C1 segment of cervical spinal cord (tissue), 14 donors: ENCODE measurements at places on chromosomes 4 and X.

DNA sequence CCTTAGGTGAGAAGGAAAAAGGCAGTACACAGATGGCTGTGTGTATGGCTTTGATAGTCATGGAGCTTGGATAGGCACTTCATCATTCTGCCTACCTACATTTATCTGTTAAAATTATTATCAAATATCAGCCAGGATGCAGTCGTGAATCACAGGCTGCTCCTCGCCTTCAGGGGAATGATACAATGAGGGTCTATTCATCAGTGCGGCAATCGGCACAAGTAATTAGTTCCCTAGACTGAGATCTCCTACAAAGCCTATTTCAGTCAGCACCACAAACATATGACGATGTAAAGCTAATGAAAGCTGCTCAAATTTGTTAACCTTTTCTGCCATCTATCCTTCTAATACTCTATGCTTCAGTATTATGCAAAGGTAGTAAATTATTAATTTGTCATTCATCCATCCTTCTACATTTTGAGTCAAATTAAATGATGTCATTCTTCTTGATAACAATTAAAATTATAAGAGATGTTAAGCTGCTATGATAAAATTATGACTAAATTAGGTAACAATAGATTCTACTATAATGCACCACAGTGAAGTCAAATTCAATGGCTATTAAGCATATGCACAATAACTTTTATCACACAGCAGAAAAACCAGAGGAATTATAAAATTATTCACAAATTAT is 19.0 kb downstream of the MAB21L2 start:
- no peak for DNase-seq

GRCh38 chr4:153472122-153473037 is 6.2 kb downstream of the TMEM131L start:
- DNase-seq: no peak

DNA sequence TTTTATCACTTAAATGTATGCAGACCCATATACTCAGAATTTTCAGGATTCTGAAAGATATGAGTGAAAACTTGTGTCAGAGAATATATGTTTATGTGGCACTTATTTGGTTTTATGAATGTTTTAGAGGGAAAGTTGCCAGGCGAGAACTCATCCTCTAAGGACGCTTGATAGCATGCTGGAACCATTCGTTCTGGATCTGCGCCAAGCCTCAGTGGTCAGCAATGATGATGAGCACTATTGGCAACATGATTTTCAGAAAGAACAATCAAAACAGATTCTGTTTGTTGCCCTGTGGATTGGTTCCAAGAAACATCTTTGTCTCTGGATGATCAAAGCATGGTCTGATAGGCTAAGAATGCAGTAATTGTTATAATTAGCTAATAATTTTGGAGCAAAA is 32.1 kb upstream of the RAPGEF2 start:
- no peak for DNase-seq

- no peak for DNase-seq
Measured at GRCh38 chr4:31041853-31042252, 321.7 kb downstream of the PCDH7 start.

- DNase-seq: no peak
Measured at GRCh38 chr4:141179474-141180373, 41.0 kb upstream of the ZNF330 start.

DNA sequence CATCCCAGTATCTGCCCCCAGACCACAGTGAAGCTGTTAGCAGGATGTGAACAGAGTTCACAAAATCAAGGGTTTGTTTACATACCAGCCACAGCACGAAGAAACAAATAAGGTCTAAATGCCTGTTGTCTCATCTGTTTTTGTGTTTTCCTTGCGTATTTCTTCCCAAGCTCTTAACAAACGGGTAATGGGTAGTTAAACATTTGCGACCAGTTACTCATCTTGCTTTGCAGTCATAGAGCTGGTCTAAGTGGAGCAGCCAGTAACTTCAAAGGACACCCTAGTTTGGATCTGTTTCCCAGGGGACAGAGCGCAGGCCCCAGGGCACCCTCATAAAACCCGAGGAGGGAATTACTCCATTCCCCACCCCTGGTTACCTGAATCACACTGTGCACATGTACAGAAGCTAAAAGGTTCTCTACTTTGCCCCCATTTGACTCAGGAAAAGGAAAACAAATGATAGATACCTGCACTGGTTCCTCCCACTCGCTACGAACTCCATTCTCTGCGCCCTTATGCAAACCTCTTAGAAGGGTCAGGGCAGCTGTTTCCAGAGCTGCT is 68.8 kb downstream of the MAML3 start:
- DNase-seq: no peak

DNA sequence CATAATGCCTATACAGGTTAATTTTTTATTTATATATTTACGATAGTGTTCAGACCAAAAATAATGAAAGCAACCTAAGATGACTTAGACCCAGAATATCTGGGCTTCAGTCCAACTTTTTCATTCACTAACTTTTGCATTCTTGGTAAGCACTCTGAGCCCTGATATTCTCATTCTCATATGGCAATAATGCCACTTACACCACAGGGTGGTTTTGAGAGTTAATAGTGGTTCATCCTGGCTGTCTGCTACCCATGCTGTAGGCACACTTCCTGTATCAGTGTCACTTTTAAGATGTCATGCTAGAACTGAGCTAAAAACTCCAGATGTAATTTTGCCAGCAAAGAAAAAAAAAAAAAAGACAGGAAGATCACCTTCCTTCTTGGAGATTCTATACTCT is 508.7 kb upstream of the FMR1 start:
- no peak for DNase-seq

DNA sequence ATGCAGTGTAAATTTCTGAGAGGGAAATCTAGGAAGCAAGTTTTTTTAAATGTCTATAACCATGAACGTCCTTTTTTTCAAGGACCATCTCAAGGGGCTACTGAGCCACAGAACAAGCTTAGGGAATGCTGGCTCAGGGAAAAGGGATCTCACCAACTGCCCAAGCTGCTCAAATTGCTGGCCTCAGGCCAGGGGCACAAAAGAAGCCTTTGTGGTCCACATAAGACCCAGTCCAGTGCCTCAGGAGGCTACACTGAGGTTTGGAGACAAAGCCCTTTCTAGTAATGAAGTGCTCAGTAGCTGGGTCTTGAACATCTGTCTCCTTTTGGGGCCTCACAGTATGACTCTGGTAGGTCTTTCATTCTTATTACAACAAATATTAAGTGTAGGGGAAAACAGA is 305.5 kb downstream of the RAB28 start:
- no peak for DNase-seq

DNA sequence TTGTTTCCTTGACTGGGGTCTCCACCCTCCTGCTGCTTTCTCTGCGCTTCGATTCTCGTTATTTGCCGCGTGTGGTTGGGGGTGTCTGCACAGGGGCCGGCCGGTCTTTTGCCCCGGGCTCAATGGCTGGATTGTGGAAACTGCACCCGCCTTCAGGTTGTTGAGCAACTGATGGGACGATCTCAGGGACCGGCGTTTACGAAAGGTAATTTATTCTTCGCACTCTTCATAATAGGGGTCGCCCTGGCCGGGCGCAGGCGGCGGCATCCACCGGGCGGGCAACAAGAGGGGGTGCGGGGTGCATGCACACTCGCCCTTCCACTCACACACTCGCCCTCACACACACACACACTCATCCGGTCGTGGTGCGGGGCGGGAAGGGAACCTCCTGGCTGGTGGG is 1.4 kb downstream of the ADGRL3 start:
- no peak for DNase-seq

DNA sequence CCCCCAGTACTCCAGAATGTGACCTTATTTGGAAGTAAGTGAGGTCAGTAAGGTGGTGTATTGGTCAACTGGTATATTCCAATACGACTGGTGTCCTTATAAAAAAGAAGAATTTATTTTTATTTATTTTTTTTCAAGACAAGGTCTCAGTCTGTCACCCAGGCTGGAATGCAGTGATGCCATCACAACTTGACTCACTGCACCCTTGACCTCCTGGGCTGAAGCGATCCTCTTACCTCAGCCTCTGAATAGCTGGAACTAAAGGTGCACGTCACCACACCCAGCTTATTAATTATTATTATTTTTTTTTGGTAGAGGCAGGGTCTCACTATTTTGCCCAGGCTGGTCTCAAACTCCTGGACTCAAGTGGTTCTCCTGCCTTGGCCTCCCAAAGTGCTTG is 115.1 kb upstream of the PITX2 start:
- no peak for DNase-seq

DNA sequence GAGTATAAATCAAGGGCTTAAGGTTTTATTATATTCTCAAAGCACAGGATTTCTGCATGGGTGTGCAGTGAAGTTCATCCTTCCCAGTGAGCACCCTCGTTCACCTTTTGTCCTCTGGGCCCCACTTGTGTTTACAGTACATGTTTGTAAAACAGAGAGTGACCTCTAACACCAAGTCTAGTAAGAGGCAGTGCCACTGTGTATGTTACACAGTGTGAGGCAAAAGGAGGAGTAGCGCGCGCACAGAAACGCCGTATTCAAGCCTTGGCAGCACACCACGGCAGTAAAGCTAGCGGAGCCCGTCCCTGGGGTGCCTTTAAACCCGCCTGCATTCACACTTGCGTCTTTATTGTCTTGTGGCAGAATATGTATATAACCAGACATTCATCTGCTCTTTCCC is 51.9 kb downstream of the CCNI start:
- DNase-seq: no peak

DNA sequence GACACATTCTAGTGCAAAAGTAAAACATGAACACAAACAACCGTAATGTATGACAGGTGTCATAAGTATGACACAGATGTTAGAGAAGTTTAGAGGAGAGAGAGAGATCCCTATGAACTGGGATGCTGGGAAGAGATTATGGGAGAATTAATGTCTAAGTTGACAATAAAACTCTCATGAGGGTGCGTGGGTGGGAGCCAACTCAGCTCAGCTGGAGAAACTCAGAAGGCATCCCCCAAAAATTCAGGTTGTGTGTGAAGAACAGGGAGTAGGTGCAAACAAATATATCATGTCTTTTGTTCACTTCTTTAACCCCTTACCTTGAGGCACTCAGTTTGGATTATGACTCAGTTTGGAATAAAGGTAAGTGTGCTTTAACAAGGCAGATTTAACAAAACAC is 484.1 kb downstream of the INPP4B start:
- DNase-seq: no peak

DNA sequence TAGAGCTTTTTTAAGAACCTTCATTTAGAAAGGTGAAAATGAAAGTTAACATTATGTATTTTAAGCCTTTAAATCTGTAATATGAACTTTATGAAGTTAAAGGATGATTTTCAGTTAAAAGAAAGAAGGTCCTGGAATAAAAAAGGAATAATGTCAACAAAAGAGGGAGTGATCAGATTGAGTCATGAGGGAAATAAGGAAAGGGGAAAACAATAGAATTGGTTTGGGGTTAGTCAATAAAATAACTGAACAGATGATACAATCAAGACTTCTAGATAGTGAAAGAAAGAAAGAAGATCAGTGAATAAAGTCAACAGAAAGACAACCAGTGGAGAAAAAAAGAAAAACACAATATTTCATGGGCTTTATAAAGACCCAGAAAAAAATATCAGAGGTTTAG is 291.6 kb upstream of the ARSJ start:
- DNase-seq: no peak

DNA sequence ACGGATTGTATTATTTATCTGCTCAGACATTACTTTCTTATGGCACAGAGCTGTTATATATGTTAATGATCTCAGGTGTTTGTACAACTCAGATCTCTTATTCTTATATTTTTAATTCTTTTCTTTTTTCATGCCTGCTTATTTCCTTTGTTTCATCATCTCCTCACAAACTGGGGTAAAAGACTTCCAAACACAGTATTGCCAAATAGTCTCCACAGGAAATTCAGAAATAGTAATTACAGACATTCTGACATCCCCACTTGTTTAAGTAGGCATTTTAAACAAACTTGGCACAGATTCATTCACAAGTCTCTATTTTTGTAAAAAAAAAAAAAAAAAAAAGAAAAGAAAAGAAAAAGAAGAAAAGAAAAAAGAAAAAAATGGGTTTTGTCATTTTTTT is 129.7 kb upstream of the USP38 start:
- DNase-seq: no peak

GRCh38 chrX:151153086-151153485 is 23.3 kb upstream of the GPR50 start:
- DNase-seq: no peak

DNA sequence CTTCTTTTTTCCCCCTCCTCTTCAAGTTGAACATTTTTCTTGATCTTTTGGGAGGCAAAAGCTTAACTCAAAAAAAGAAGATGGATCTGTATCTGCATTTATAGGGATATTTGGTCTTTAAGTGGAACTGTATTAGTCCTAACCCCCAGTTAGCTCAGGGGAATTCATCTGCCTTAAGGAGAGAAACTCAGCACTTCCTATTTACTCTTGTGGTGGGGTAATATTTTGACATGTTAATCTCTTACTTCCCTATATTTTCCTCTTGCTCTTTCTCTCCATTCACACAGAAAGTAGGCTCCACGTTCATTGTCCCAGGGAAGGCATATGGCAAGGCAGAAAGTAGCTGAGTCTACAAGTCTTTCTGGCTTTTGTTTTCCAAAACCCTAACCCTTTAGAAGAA is 5.3 kb downstream of the LRRC66 start:
- DNase-seq: no peak

DNA sequence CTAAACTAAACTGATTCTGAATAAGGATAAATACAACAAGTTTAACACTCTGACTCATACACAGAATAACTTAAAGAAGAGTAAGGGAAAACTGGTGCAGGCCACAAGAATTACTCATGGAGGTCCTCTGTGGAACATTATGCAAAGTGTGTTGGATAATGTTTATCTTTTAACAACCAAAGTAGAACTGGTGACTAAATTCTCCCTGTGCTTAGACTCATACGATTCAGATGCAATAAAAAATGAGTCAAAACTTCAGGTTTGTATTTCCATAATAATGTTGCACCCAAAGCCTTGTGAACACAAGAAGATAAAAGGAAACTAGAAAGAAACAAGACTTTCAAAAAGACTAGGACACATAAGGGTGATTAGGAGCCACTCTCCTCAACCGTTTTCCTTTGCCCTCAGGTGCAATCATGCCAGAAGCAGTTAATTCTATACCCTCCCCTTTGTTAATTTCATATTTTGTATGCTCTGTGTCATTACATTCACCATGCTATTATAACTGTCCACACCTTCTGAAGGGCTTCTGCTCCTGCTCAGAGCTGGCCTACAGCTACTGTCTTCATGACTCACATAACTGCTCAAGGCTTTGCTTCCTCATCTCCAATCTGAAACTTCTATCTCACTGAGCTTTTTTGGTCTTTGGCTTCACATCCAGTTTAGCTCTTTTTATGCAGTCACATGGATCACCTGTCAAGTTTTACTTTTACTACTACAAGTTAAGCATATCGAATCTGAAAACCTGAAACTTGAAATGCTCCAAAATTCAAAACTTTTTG is 60.2 kb downstream of the KCNIP4 start:
- no peak for DNase-seq
